ENCODE measurements at places on chromosomes 5 and 9. TPM values are rescaled to one million over a fixed set of nuclear protein-coding genes. Genes with fewer than 3 reads are reported as not detected.

GRCh38 chr5:109953761-109954160 is 264.0 kb downstream of the MAN2A1 start:
- DNase-seq = no peak

GRCh38 chr5:15737036-15737821 is 237.2 kb downstream of the FBXL7 start:
- no peak for DNase-seq

GRCh38 chr5:77645158-77645994 is 6.9 kb upstream of the OTP start:
- DNase-seq = no peak

DNA sequence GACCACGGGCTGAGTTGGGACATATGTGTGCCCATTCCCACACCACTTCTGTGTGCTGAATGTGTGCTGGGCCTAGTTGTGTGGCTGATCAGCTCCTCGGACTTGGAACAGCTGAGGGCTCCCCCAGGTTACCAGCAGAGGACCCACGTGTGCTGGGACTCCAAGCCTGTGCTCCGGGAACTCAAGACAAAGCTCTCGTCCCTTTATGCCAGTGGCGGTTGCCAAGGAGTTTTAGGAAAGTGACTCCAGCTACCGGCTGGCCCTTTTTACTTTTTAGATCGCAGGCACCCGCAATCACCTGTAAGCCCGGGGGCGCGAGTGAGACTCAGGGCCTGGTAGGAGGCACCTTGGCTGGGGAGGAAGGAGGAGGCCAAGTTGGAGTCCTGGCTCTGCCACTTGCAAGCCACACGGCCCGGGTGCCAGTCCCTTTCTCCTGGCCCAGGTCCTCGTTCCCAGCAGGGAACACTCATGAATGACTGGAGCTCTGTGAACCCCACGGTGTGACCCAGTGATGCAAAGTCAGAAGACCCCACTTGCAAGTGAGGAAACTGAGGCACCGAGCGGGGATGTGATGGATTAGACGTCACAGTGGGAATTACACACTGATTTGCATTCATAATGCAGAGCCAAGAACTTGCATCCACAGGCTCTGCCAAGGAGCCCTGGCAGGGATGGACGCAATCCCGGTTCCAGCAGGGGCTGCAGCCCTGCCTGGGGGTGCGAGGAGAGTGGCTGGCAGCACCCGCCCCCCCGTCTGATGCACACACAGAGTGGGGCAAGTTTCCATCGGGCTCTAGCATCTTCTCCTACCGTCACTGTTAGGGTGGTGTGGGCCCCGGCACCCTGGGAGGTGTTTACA is 26.9 kb downstream of the CRB2 start:
- no peak for DNase-seq

GRCh38 chr5:125525356-125525755 is 778.9 kb upstream of the ZNF608 start:
- DNase-seq = no peak

The EXOSC2 gene
- total RNA-seq = 18.3 TPM

The FGF1 gene
- 0.31 TPM for total RNA-seq
